NCI-H1105 treated with DMSO at 0.1 percent for 48 hours (cell line): ENCODE measurements at places on chromosomes 11 and 22.

DNA sequence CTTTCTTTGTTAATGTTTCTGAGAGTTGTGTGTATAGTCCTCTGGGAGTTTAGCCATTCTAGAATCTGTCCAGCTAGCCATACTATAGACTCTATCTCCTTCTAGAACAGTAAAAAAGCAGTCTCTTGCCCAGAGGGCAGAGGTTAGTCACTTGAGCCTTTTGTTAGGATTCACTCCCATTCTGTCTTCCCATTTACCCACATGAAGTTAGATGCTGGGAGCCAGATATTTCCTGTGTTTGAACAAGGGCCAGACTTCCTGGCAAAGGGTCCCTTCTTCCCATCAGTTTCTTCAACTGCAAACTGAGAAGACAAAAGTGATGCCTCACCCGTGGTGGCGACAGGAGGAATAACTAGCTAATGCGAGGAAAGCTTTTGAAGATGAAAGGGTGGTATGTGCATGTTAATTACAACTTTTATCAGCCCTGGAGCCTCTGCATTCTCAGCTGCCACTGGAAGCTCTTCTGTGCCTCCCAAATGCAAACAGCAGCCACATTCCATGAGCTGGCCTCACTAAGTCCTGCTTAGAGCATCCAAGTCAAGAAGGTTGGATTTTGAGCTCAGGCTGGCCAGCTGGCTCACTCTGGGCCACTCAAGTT lies 12.8 kb downstream of the CD44 start:
- no peak for DNase-seq

DNA sequence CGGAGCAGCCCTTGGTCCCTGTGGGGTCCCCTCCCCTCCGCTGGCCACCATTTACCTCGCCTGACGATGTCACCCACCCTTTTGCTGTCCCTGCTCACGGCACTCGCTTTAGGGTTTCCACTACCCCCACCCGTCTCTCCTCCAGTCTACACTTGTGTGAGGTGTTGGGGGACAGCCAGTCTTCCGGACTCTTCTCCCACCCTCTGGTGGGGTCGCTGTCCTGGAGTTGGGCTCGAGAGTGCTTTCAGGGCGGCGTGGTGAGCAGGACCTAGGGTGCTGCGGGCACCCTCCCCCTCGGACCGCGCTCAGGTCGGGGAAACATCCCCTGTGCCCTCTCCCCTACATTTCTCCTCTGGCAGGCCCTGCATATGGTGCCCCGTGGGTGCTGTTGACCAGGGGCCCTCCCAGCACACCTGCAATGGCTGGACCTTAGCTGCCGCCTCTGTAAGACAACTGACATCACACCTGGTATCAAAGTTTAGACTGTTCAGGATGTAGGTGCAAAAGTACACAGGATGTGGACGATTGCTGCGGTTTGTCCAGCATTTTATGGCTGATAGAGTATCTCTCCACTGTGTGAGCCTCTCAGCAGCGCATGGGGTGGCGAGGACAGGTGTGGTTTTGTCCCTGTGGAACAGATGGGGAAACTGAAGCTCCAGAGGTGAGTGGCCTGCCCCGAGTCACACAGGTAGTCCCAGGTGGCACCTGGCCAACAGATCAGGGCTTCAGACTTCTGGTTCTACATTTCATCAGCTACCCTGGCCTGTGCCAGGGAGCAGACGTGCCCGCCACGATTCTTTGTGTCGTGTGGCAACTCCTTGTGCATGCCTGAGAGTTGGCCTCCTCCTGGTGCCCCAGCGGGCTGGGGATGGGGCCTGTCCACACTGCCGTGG lies 1.2 kb downstream of the GRK2 start:
- no peak for DNase-seq

DNA sequence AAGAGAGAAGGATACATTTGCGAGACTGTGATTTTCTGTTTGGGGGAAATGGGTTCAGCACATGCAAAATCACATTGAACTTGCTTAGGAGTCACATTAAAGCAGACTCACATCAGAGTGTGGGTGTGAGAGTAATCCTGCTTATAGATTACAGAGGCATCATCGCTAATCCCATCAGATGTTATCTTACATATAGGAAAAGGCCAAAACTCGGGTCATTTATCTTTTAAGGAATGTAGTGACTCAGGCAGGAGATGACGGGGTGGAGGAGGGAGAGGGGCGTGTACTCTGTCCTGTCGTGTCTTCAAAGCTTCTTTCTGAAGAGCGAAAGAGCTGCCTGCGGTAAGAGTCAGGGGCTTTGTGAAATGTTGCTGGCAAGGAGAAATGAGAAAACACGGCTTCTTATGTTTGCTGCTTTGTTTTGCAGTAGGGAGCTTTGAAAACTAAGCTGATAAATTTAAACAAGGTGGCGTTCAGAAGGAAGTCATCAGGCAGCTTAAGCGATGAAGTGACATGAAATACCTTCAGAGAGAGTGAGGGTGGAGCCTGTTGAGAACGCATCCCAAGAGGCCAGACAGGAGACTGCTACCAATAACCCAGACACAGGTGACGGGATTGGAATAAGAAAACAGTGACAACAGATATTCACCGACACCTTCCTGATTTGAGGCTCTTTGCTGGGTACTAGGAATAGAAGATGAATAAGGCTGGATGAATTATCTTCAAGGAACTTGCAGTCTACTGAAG lies 2.2 kb upstream of the C11orf16 start:
- no peak for DNase-seq

- no peak for DNase-seq
Observed at GRCh38 chr11:19886498-19886897, 173.9 kb downstream of the NAV2 start.

DNA sequence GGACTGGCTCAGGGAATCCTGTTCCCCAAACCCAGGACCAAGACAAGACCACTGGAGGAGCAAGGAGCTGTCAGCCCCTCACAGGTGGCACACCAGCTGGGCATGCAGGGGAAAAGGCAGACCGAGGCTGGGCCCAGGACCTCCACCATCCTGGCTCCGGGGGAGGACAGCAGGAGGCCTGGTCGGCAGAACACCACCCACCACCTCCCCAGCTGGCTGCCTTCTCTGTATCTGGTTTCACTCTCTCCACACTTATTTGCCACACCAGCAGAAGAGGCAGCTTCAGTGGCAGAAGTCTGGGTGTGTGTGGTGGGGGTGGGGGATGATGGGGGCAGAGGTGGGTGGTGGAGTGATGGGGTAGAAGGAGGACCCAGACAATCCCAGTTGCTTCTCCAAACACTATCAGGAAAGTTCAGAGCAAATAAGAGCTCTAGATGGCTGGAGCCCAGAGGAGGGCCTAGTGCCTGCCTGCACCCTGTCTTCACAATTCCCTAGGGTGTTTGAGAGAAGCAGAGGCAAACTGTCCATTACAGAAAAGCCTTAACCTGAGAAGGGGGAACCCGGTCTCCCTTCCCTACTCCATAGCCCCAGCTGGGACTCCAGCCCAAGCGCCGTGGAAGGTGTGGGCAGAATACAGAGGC lies 51.9 kb upstream of the CDON start:
- DNase-seq, result peak; percentile 79

GRCh38 chr22:33906475-33906874 lies 13.8 kb downstream of the LARGE1 start:
- DNase-seq, result no peak

DNA sequence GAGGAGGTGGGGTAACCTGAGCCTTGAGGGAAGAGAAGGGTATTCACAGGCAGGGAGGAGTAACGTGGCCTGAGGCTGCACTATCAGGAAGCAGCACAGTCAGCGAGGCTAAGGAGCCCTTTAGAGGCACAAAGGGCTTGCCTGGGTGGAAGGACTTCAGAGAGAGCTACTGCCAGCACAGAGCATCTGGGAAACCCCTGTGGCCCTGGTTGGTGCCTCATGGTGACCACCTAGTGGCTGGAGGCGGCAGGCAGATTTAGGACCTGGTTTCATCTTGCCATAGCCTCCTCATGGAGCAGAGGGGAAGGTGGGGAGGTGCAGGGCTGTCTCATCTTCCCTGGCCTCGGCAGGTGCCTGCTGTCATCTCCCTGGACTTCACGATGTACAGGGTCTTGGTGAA lies 64.5 kb downstream of the MPPED1 start:
- no peak for DNase-seq

DNA sequence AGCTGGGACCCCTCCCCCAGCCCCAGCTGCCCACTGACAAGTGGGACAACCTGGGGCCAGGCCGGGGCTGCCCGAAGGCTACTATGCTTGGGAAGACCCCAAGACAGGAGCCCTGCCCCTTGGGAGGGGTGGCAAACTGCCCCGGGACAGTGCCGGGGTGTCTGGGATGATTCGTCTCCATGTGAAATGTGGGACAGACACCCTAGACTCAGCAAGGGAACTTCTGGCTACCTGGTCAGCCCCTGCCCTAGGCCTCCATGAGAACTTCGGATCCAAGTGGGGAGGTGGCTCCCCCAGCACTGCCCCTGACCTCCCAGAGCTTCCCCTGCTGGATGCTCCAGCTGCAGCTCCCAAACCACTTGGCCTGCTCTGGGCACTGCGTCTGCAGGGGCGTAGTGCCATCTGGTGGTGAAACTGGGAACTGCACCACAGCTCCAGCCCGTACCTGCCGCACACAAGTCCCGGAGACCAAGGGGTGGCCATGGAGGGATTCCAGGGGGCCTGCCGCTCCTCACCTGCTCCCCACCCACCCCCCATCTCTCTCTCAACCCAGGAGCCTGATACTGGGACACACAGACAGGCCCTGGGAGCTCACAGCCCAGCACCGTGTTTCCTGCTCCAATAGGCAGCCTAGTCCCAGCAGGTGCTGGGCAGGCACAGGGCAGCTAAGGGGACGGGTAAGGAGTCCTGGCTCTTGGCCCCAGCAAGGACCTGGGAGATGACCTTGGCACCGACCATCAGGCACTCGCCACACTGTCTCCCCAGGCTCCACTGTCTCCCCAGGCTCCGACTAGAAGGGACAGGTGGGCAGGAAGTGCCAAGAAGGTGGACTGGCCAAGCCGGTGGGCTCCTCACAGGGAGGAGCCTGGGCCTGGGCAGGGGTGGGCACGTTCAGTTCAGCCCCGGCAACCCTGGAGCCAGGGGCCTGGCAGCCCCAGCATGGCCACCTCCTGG lies 194.1 kb downstream of the IGLL1 start:
- DNase-seq, result peak; percentile 57

DNA sequence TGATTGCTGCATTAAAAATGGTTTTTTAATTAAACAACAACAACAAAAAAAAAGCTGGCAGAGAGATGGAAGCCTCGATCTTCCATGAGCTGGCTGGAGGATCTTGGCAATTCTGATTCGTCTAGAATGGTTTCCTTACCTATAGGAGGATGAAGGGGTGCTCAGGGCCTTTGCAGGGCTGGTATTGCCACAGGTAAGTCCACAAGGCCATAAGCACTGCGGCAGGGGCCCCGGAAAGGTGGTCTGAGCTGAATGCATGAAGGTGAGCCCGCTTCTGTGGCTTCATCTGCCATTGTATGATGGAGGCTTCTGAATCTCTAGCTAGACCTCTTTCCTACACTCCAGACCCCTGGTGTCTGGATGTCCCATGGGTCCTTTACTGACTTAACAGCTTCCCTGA lies 101.5 kb downstream of the TSPAN18 start:
- DNase-seq, result no peak

DNA sequence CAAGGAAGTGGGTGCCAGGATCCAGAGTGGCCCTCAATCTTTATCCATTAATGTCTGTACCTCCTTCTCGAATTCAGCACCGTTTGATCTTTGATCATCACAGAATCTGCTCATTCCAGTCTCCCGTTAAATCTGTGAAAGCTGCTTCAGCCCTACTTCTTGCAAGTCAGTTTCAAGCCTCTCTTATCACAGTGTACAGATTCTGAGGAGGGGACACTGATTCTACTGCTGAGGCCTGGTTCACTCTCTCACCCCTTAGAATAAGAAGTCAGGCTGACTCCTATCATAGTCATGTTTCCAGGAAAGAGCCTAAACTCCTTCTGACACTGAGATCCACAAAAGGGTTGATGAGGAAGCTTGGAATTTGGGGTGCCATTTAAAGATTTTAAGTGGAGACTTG lies 39.0 kb downstream of the MAML2 start:
- no peak for DNase-seq

DNA sequence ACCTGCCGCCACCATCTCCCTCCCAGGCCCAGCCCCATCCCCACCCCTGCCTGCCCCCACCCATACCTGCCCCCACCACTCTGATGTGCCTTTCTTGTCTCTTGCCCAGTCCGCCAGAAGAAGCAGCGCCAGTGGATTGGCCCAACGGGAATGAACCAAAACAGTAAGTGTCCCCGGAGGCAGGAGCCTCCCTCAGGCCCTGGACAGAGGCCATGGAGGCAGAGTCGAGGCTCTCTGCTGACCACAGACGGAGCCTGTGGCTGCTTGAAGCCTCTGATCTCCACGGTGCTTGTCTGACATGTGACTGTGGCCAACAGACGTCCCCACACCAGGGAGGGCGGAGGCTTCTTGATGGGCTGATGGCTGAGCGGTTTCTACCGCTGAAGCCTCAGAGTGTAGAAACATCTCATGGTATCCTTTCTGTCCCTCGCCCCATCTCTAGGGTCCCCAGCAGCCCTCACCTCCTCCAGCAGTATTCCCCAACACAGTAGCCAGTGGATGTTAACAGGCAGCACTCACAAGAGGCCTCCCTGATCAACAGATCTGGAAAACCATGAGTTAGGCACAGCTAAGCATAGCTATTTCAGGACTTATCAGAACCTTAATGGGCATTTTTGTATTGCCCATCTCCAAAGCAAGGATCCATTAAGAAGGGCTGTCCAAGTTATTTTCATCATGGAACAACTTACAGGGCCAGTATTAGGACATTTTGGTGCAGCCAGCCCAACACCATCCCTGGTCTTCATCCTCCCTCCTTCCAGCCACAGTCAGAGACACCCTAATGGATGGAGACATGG lies 21.7 kb downstream of the CD5 start:
- no peak for DNase-seq

- no peak for DNase-seq
Observed at GRCh38 chr11:80321786-80322185, 881.0 kb upstream of the TENM4 start.

DNA sequence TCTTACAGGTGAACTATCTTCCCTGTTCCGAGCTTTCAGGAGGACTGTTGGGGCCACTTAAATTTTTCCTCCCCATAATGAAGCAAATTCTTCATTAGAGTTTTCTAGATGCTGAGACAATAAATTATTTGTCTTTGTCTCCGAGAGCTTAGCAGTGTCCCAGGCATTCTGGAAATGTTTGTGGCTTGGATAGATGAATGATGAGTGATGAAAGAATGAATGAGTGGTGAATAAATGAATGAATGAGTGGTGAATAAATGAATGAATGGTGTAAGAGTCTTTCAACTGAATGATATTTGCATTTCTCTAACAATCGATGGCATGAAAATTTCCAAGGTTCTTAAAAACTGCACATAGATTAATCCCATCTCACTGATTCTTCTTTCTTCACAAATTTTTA lies 52.8 kb downstream of the AHNAK start:
- no peak for DNase-seq

DNA sequence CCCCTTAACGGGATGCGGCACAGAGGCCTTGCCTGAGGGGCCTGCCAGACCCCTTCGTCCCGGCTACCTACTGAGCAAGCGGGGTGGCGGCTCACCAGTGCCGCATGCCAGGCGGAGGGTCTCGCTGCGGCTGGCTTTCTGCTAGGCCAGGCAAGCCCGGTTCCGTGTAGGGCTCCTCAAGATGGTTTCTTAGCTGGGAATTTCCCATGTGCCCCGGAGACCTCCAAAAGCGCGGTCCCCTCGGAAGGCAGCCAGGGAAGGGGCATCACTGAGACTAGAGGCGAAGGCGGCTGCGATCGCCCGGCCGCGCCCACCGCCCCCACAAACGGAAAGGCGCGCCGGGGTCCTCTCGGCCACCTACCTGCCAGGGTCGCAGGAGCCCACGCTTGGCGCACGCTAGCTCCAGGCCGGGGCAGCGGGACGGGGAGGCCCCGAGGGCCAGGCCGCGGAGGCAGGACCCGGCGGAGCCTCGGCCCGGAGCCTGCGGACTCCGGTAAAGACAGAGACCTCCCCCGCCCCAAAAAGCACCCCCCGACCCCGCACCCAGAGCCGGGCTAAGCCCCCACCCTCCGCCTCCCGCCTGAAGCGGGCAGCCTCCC lies 23.8 kb downstream of the MICAL3 start:
- peak; percentile 24 for DNase-seq

GRCh38 chr11:105910095-105910715 lies 111.8 kb downstream of the MSANTD4 start:
- no peak for DNase-seq
